CD8-positive, alpha-beta memory T cell (primary cell): ENCODE measurements at places on chromosomes 2 and 18. TPM values are rescaled to one million over a fixed set of nuclear protein-coding genes. Genes with fewer than 3 reads are reported as not detected.

- H3K4me3 ChIP-seq: no peak overlapping the region
- no peak for DNase-seq
- no peaks in the 10 kb centered on the region for H3K4me1 ChIP-seq
- H3K27me3 ChIP-seq: no peaks in the 10 kb centered on the region
- no peaks in the 10 kb centered on the region for H3K36me3 ChIP-seq
Measured at GRCh38 chr2:6994536-6995128, 77.4 kb downstream of the RNF144A start.

The HAAO gene
- not detected for polyA plus RNA-seq

GRCh38 chr18:57547260-57547659 is 39.2 kb downstream of the FECH start:
- no peak overlapping the region for H3K4me3 ChIP-seq
- no peaks in the 10 kb centered on the region for H3K27me3 ChIP-seq
- no peak overlapping the region for H3K27ac ChIP-seq
- no peaks in the 10 kb centered on the region for H3K36me3 ChIP-seq
- DNase-seq: no peak

- no peaks in the 10 kb centered on the region for H3K4me1 ChIP-seq
- H3K36me3 ChIP-seq: no peaks in the 10 kb centered on the region
- H3K27me3 ChIP-seq: no peaks in the 10 kb centered on the region
- DNase-seq: no peak
- H3K27ac ChIP-seq: no peak overlapping the region
- no peak overlapping the region for H3K4me3 ChIP-seq
Measured at GRCh38 chr2:172062402-172063004, 22.8 kb upstream of the DLX1 start.

- H3K27ac ChIP-seq: no peak overlapping the region
- H3K4me3 ChIP-seq: no peak overlapping the region
- no peaks in the 10 kb centered on the region for H3K4me1 ChIP-seq
- DNase-seq: no peak
- H3K36me3 ChIP-seq: no peaks in the 10 kb centered on the region
Measured at GRCh38 chr2:6474161-6475140, 391.3 kb downstream of the CMPK2 start.

GRCh38 chr2:47620770-47621437 is 162.0 kb upstream of the MSH6 start:
- no peak overlapping the region for H3K4me3 ChIP-seq
- H3K27me3 ChIP-seq: no peaks in the 10 kb centered on the region
- DNase-seq: no peak
- no peak overlapping the region for H3K27ac ChIP-seq
- no peaks in the 10 kb centered on the region for H3K36me3 ChIP-seq
- no peaks in the 10 kb centered on the region for H3K4me1 ChIP-seq

GRCh38 chr2:152028182-152028862 is 70.5 kb downstream of the CACNB4 start:
- H3K36me3 ChIP-seq: no peaks in the 10 kb centered on the region
- H3K4me1 ChIP-seq: no peaks in the 10 kb centered on the region
